ENCODE measurements at places on chromosomes 2 and 18. TPM values are rescaled to one million over a fixed set of nuclear protein-coding genes. Genes with fewer than 3 reads are reported as not detected.

DNA sequence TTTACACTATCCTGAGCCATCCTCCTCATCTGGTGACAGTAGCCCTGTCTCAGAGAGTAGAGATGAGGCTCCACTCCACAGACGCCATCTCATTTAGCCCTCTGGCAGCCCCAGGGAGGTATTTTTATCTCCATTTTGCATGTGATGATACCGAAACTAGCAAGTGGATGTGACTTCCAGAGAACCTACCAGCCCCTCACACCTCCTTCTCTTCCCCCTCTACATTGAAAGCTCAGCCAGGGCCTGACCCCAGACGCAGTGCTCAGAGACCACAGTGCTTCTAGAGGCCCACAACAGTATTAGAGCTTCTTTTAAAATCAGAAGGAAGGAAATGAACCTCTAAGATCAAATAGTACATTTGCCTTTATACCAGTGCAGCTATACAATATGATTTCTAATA is 8.3 kb downstream of the GYPC start:
- no peak for DNase-seq

- no peak for DNase-seq
Observed at GRCh38 chr2:28683100-28683706, 68.4 kb upstream of the PPP1CB start.

GRCh38 chr2:31247711-31248110 is 13.8 kb downstream of the EHD3 start:
- DNase-seq, result no peak

The SERPINB4 gene
- total RNA-seq, result not detected

- DNase-seq, result no peak
Observed at GRCh38 chr2:117536139-117536538, 278.4 kb upstream of the DDX18 start.

DNA sequence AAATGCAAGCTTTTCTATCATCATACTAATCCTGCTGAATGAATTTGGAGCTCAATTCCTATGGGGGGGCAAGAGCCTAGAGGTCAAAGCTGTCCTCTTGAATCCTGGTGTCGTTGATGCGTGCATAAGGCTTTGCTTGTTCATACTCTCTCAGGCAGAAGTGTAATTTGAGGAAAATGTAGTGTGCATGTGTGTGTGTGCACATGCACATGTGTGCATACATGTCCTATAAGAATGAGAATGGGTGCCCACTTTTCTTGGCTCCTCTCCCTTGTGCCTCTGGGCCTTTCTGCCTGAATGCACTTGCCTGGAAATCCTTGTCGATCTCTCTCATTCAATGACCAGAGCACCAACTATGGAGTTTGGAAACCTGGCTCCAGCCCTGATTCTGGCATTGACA is 28.5 kb upstream of the C18orf32 start:
- DNase-seq, result no peak

The KRTCAP3 gene
- total RNA-seq, result not detected

- DNase-seq, result no peak
Observed at GRCh38 chr2:64151476-64151875, 7.3 kb upstream of the PELI1 start.

GRCh38 chr2:3162442-3163077 is 215.1 kb downstream of the EIPR1 start:
- DNase-seq, result no peak

The PLGLB2 gene
- 2.0 TPM for total RNA-seq

The IL37 gene
- not detected for total RNA-seq

- no peak for DNase-seq
Observed at GRCh38 chr2:69641887-69642708, 1.4 kb downstream of the AAK1 start.

The C2orf81 gene
- 0.62 TPM for total RNA-seq

DNA sequence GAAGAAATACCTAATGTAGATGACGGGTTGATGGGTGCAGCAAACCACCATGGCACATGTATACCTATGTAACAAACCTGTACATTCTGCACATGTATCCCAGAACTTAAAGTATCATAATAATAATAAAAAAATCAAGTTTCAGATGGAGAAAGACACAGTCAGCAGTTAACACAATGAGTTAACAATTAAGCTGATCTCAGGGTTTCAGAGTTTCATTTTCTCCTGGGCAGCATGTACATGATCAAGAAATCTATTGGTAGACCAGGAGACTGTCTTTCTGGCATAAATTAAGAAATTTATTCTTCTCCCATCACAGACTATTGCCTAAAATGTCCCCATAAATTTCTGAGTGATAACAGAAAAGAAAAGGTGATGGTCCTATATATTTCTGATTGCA is 155.3 kb downstream of the RAD51AP2 start:
- DNase-seq, result no peak

The SERPINB11 gene
- not detected for total RNA-seq

GRCh38 chr18:56461151-56461550 is 177.2 kb downstream of the TXNL1 start:
- no peak for DNase-seq

DNA sequence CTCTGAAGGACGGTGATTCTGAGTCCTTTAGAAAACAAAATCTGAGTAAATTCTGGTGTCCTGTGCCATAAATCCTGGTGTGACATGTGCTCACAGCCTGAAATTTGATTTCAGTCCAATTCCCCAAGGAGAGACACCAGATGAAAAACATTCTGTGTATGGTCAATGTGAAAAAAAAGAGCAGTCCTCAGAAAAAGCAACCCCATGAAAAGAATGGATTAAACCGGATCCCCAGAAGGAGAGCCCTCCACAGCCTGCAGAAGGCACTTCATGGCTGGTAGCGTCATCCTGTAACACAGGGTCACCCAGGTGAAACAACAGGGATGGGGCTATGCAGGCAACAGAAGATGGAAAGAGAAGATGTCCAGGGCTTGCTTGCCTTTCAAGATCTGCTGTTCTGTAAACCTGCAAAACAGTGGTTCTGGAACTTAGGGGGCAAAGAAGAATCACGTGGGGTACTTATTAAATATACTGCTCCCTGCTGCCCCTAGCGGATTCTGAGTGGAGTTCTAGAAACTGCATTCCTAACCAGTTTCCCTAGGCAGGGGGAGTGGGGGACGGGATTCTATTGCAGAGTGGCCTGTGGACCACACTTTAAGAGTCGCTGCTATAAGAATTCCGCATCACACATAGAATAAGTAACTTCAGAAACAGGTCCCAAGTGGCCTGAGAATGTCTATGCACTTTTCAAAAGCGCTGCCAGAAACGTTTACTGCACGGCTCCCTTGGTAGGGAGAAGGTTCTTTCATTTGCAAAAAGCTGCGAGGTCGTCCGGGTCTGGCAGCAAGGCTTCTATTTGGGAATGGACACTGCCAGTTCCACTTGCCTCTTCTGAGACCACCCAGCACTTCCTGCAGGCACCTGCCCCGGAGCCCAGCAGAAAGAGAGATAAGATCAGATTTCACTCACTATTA is 118.9 kb upstream of the ARL5A start:
- DNase-seq, result no peak

DNA sequence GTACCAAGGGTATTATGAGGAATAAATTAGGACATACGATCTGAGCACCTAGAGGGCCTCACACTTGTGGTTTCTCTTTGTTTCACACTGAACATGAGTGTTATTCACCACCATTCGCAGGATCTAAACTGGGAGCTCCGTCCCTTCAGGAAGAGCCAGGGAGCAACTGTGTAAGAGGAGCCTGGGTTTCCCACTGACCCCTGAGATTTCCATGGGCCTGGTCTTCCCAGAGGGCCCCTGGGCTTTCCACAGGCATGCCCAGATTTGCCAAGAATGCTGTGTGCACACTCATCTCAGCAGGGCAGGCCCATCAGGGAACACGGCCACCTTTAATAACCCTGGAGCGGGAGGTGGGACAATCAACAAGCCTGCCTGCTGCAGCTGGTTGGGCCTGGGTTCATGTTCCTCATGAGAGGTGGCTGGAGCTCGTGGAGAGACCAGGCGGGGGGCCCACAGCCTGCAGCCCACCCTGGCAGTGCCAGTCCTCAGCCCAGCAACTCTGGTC is 416.8 kb upstream of the MYT1L start:
- no peak for DNase-seq

The SULT1C4 gene
- total RNA-seq, result 6.6 TPM

- no peak for DNase-seq
Observed at GRCh38 chr18:45054636-45055035, 373.9 kb downstream of the SETBP1 start.

- no peak for DNase-seq
Observed at GRCh38 chr18:9627642-9628041, 13.3 kb upstream of the PPP4R1 start.

All from occipital lobe (tissue), 3 donors.